ENCODE measurements at places on chromosomes 6 and 20.

DNA sequence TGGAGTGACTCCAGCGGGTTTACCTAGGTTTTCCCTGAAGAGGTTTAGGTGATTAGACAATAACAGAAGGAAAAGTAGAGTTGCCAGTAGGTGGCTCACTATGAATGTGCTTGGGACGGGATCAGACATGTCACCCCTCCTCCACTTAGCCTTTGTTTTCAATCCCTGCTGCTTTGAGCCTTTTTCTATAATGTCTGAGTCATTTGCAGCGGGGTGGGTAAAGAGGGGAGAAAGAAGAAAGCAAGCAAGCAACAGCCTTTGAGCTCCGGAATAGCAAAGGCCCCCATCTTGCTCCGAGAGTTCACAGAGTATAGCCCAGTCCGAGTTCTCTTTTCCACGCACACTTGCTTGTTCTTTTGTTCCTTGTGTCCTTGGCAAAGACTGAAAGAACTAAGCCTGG, 129.1 kb downstream of the PACRG start:
- DNase-seq, result peak; percentile 67

GRCh38 chr6:168383062-168383854, 57.7 kb upstream of the SMOC2 start:
- DNase-seq, result no peak

DNA sequence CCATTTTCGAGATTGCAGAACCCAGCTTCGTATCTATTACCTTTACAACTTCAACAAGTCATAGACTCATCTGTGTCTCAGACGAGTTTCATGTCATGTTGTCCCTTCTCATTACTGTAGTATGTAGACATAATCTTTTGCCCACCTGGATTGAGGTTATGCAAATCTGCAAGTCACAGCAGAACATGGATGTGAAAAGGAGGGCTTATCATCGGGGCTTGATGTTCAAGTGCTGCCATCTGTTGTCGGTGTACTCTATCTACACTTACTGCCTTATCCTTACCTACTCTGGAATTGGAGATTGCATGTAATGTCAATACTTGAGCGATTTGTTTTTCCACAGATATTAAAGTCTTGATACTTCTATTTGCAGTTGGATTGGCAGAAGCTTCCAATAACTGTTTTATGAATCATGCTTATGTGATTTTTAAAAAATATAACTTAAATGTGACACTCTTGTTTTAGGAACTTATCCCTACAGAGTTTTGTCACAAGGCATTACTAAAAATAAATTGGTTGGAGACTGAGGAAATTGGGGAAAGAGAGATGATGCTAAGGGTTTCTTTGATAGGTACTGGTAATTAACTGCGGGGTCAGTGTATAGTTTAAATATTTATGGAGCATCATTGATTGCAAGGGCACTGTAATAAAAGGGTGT, 3.0 kb upstream of the GOPC start:
- peak; percentile 81 for DNase-seq

DNA sequence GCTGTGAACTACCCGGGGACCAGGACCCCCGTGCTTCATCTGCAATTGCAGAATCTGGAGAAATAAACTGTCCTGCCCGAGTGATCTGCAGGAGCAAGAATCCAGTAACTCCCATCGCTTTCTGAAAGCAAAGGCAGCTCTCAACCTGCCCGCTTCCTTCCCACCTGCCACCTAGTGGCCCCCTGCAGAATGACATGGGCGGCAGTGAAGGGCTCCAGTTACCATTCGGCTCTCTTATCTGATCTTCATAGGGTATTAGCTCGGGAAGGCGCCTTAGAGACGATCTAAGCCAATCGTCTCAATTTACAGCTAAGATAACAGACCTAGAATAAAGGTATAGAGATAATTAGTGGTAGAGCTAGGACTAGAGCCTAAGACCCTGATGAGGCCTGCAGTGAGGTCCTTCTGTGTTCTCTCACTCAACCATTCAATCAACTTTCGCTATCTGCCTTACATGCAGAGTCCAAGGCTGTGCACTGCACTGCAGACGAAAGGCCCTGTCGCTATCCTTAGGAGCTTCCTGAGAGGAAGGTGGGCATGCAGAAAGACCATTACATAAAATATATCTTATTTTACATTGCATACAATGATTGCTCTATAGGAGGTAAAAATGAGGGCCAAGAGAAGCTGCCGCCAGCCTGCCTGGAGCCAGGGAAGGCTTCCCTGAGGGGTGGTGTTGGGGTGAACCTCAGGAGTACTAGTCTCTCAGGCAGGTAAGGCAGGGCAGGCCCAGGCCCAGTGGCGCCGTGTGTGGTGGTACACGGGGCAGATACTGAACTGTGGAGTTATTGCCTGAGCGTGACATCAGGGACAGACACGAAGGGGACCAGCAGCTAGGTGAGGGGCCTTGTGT, 7.1 kb upstream of the PSMG4 start:
- DNase-seq, result peak; percentile 88

GRCh38 chr6:127013865-127014264, 104.6 kb upstream of the RSPO3 start:
- no peak for DNase-seq

GRCh38 chr20:39516964-39517363, 554.8 kb downstream of the DHX35 start:
- DNase-seq, result no peak

GRCh38 chr6:122790028-122790422, 967 bp downstream of the SMPDL3A start:
- no peak for DNase-seq

DNA sequence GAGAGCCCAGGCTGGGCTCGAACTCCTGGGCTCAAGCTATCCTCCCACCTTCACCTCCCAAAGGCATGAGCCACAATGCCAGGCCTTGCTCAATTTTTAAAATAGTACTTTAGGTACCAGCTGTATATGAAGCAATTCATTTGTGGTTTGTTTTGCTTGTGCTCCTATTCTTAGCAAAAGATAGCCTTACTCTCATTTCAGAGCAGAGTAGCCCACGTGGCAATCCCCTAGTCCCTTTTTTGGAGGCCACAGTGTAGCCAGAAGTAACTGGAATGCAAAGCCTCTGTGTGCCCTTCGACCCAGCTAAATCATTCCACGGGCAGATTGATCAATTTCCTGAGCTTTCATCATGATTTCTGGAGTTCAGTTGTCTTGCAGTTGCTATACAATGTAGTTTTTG, 372.2 kb downstream of the NRN1 start:
- DNase-seq, result no peak

- no peak for DNase-seq
Measured at GRCh38 chr20:53905019-53905819, 165.2 kb downstream of the BCAS1 start.

DNA sequence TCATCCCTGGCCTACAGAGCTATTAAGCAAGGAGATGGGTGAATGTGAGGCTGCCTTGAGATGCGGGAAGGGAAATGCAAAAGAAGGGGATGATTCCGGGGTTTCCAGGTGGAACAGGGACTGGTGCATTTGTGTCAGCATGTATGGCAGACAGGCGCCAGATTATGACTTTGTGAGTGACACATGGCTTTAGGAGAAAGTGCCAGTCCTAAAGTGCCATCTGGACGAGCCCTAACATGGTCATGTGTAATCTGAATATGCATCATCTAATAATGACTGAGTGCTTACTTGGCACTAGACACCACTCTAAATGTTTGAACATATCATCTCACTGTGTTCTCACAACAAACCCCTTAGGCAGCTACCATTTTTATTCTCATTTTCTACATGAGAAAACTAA, 195.0 kb upstream of the TSHZ2 start:
- DNase-seq, result no peak

GRCh38 chr20:58308680-58309527, 611 bp upstream of the RAB22A start:
- DNase-seq, result peak; percentile 69
